Dorsolateral prefrontal cortex (tissue), 122 donors: ENCODE measurements at places on chromosomes 12 and 14. TPM values are rescaled to one million over a fixed set of nuclear protein-coding genes. Genes with fewer than 3 reads are reported as not detected.

RERG gene
- 13.3 TPM for total RNA-seq

HRK gene
- total RNA-seq: 5.0 TPM

DCN gene
- 42.6 TPM for total RNA-seq

LRRC43 gene
- total RNA-seq: 7.8 TPM

HCAR3 gene
- total RNA-seq: not detected
